ENCODE measurements at places on chromosomes 5 and 9. TPM values are rescaled to one million over a fixed set of nuclear protein-coding genes. Genes with fewer than 3 reads are reported as not detected.

The CDX1 gene
- not detected for total RNA-seq

The FOXI1 gene
- total RNA-seq = not detected

The EIF4EBP3 gene
- 10.2 TPM for total RNA-seq

DNA sequence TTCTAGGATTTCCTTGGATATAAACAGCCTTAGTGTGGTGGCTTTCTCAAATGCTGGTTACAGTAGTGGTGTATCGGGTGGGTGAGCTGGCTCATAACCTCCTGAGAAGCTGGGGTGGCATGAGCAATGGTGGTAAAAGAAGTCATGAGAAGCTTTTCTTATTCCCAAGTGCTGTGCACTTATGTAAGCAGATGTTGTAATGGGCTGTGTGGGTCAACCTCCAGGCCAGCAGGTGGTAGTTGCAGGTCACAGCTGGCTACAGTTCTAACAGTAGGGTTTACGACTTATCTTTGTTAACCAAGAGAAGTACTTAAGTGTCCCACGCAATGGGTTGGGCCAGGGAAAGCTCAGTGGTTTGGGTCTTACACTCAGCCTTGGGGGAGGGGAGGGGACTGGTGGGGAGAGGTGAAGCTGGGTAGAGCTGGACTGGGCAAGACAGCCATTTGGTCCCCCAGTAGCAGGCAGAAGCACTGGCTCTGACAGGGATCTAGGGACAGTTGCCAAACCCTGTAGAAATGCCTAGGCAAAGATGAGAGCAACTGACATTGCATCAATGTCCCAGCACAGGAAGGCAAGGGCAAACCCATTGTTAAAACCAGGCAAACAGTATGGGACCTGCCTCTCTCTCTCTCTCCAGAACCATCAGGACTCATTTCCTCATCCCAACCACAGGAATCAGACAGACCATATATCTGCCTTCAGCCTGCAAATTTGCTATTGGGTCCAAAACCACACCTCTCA, 76.8 kb downstream of the RNF130 start:
- DNase-seq = no peak
